EL (cell line): ENCODE measurements at places on chromosomes 3 and 15.

- DNase-seq: no peak
Observed at GRCh38 chr3:183491923-183492848, 63.3 kb downstream of the KLHL6 start.

DNA sequence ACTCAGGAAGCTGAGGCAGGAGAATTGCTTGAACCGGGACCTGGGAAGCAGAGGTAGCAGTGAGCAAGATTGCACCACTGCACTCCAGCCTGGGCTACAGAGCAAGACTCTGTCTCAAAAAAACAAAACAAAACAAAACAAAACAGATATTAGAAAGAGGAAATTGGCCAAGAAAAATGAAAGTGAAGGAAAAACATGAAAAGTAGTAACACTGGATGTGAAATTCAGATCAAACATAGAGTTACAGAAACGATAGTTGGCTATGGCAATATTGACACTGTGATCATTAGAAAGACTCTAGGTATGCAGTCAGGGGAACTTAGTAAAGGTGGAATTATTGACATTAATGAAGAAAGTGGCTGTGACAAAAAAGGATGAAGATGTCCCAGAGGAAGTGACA, 13.2 kb upstream of the TIPARP start:
- DNase-seq: no peak

DNA sequence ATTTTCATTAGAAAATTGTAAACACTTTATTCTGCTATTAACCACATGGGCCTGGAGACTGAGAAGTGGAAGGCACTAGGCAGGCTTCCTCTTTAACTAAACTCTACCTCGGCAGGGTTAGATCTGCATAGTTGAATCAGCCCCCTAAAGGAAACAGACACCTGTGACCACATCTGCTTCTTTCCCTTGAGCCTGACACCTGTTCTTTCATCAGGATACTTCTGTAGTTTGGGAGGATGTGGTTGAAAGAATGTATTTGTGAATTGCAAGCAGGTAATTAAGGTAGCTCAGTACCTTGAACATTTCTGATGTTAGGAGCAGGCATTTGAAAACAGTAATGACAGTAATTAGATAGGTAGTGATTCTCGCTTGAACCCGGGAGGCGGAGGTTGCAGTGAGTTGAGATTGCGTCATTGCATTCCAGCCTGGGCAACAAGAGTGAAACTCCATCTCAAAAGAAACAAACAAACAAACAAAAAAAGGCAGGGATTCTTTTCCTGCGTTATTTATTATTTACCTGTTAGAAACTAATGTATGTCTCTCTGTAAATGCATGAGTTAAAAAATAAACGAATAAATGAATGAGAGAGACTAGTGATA, 468.5 kb downstream of the NLGN1 start:
- DNase-seq: no peak

GRCh38 chr3:125470671-125471070, 49.3 kb downstream of the SNX4 start:
- DNase-seq: no peak

DNA sequence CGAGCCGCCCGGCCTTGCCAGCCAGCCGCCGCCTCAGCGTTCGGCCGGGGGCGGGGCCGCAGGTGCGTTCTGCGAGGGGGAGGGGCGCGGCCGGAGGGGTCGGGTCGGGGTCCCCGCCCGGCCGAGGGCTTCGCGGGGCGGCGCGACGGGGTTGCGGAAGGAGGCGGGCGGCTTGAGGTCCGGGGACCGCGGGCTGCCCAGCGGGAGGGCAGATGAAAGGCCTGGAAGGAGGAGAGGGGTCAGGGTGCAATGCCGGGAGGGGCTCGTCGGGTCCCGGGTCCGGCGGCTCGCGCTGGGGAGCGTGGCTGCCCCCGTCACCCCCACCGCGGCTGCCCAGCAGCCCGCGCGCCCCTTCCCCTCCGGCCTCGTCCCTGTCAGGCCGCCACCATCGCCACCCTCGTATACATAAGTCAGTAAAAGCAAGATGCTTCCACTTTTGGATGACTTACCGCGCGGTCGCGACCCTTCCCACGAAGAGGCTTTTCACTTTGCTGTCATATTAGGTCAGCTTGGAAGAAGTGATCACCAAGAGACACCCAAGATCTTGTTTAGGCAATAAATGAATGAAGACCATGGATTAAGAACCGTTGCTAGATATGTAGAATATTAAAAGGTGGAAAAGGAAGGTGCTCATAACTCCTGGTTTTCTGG, 620 bp upstream of the ANP32A start:
- peak; percentile 16 for DNase-seq

- no peak for DNase-seq
Observed at GRCh38 chr3:195757827-195758226, 37.0 kb downstream of the MUC20 start.
